GM06990 (cell line): ENCODE measurements at places on chromosomes 1 and 21.

DNA sequence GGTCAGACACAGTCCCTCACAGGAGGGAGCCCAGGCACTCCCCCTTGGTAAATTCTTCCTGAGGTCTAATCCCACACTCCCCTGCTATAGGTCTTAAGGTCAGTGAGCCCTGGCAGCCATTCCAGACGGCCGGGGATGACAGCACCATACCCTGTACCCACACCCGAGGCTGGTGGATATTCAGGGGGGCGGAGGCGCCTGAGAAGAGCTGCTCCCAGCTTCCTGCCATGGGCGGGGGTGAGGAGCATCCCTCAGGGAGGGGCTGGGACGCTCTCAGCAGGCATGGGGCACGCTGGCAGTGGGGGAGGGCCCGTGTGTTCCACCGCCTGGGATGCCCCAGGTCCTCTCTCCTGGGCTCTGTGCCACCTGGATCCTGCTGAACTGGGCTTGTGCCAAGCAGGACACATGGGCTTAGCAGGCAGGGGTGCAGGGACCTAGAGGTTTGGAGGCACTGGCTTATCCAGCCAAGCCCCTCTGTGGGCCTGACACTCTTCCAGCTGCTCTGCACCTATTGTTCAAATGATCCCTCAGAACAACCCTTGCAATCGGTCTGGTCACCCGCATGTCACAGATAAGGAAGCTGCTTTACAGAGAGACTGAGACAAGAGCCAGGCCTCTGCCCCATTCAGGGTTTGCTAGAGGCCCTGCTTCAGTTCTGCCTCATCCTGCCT, 5.7 kb upstream of the ADGRB2 start:
- DNase-seq = no peak

- DNase-seq = no peak
Observed at GRCh38 chr1:169047074-169047473, 59.4 kb upstream of the ATP1B1 start.

- DNase-seq = no peak
Observed at GRCh38 chr1:209010475-209011230, 572.9 kb upstream of the CAMK1G start.

DNA sequence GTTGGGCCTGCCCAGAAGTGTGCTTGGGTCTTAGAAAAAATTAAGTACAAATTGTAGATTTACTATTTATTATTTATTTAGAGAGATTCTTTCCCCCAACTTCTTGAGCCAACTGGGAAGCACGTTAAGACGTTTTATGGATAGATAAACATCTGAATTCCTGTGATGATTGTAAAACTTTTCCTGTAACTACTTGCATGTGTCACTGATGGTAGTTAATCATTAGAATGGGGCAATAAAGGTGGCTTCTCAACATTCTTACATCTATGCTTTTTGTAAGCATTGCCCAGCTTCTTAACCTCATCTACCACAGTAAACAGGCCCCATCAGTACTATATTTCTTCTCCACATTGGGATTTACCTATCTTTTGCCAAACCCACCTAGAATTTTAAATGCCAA, 559.8 kb downstream of the LMO4 start:
- DNase-seq = no peak

DNA sequence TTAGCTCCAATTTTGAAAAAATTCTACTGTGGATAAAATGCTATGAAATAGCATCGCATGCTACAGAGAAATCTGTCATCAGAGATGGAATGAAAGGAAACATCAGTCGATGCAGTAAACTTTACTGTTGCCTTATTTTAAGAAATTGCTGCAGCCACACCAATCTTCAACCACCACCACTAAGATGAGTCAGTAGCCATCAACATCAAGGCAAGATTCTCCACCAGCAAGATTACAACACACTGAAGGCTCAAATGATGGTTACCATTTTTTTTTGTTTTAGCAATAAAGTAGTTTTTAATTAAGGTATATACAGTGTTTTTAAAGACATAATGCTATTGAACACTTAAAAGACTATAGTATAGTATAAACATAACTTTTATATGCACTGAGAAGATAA, 95.6 kb upstream of the JUN start:
- no peak for DNase-seq

DNA sequence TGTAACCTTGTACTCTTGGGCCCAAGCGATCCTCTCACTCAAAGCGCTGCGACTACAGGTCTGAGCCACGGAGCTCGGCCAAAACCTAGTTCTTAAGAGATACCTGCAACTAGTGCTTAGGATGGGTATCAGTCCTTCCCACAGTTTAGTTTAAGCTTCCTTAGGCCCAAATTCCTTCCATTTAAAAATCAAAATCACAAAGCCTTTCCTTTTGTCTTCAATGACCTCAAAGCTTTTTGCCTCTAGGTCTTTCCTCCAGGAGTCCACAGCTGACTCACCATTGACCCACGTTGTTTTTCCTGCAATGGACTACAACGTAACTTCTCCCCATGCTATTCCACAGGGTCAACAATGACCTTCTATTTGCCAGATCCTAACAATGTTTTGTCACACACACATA, 64.0 kb downstream of the APP start:
- no peak for DNase-seq

DNA sequence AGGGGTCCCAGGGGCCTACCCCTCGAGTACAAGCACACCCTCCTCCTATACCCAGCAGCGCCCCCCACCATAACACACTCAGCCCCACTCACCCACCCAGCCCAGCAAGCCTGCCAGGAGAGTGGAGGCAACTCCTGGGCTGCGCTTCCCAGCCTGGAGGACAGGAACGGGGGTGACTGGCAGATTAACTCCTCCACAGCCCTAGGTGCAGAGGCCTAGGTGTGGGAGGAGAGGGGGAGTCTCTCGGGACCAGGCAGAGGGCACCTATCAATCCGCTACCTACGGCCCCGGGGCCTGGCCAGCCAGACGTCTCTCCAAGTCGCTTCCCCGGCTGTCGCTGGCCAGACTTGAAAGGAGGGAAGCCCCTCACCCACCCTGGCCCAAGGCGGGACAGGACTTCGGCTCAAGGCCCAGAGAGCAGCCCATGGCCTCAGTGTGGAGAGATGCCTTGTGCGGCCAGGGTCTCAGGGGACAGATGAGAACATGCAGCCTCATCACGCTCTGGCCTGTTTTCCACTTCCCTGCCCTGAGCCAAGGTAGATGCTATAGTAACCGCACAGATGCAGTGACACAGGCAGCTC, 24.9 kb downstream of the MATN1 start:
- no peak for DNase-seq

DNA sequence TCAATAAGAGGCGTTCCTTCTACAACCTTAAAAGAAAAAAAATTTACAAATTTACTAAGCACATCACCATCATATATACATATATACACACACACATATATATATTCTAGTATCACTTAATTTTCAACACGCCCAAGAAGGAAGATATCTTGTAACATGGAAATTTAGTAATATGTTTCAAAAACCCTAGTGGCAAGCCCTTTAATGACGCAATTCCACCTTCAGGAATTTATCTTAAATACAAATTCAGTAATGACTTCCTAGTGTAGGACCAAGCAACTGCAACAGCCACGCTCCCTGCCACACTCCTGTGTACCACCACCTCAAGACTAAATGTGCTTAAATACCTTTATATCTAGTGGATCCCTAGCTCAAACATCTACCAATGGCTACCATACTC, 12.5 kb downstream of the LBR start:
- DNase-seq = no peak

GRCh38 chr1:20259646-20260045, 31.0 kb upstream of the VWA5B1 start:
- no peak for DNase-seq

DNA sequence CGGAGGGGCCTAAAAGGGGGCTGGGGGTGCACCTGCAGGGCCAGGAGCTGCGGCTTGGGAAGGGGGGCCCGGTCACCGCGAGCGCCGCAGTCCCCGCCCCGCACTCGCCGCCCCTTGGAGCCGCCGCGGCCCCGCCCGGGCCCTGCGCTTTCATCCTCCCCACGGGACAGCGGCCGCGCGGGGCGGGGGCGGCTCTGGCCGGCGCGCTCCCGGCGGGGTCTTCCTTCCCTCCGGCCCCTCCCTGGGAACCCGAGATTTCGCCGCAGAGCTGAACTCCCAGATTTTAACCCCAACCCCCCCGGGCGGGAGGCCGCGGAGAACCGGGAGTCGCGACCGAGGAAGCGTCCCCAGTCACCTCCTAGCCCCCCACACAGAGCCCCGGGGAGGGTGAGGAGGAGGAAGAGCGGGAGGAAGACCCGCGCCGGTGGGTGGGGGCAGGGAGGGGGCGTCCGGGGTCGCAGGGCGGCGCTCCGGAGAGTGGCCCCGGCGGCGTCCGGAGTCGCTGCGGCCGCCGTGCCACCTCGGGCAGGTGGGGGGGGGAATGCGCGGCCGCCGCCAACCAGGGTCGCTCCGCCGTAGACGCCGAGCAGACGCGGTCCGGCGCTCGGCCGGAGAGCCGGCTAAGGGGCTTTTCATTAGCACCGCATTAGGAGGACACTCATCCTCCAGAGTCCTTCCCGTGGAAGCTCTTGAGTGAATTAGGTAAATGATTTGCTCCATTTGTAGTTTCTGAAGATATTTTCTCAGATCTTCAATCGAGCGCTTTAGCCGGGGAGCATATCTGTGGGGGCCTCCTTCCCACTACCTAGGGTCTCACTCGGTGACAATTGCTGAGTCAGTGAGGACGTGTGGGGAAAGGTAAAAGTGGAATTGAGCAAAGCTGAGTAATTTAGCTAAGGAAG, 31.6 kb upstream of the NFIA start:
- no peak for DNase-seq

DNA sequence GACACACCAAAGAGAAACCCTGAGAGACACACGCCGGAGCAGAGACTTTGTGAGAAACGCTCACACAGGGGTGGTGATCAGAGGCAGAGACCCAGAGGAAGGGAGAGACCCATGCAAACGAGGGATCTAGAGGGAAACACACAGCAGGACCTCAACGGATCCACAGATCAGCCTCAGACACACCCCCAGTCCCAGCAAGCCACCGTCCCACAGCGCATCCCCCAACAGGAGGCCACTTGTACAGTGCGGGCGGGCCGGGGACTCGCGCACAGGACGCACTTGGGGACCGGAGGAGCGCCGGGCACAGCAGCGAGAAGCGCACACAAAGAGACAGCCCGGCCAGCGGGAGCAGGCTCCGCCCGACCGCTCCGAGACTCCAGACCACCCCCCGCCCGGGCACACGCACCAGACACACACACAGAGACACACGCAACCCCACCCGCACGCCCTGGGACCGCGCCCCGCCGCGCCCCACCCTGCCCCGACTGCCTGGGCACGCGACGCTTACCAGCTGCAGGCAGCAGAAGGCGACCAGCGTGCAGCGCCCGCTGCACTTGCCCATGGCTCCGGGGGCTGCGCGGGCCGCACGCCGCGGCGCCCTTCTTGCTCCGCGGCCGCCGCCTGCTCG, 587 bp downstream of the NKAIN1 start:
- DNase-seq = no peak

- DNase-seq = no peak
Observed at GRCh38 chr1:226949401-226949800, 9.3 kb downstream of the COQ8A start.

GRCh38 chr1:35247256-35247655, 21.3 kb upstream of the ZMYM4 start:
- no peak for DNase-seq

GRCh38 chr1:216923601-216924000, 200.4 kb upstream of the ESRRG start:
- DNase-seq = no peak

DNA sequence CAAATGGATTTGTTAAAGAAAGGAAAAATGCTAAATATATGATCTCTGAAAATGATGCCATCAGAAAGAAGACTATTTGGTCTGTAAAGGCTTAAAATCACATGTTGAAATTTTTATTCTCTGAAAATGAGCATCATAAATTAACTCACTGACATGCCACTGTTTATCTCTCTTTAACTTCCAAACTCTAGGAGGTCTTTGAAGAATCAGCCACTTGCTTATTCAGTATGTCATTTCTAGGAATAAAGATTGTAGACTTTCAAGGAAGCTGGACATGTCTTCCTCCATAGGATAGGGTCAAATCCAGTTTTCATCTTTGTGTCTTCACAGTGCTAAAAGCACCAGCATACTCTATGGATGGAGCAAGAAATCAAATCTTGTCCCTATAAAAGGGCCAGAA, 147.6 kb downstream of the FMN2 start:
- no peak for DNase-seq

- DNase-seq = no peak
Observed at GRCh38 chr1:71785000-71785399, 497.3 kb downstream of the NEGR1 start.

GRCh38 chr1:168723000-168723399, 6.0 kb downstream of the DPT start:
- DNase-seq = no peak

DNA sequence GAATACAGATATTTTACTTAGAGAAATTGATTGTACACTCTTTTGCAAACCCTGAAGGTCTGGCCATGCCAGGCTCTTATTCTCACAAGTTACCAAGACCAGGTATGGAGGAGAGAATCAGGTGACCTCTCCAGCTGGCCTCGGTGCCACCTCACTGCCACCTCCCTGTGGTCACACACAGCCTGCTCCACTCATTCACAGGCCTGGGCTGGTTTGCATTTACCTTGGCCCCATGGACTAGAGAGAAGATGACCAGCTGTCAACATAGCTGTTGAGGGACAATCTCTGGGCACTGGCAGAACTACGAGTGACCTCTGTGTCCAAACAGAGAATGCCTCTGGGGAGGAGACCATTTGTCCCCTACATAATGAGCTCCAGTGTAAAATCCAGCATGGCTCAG, 291.2 kb upstream of the RUNX1 start:
- no peak for DNase-seq

- DNase-seq = no peak
Observed at GRCh38 chr1:113858418-113858817, 13.1 kb downstream of the PTPN22 start.

DNA sequence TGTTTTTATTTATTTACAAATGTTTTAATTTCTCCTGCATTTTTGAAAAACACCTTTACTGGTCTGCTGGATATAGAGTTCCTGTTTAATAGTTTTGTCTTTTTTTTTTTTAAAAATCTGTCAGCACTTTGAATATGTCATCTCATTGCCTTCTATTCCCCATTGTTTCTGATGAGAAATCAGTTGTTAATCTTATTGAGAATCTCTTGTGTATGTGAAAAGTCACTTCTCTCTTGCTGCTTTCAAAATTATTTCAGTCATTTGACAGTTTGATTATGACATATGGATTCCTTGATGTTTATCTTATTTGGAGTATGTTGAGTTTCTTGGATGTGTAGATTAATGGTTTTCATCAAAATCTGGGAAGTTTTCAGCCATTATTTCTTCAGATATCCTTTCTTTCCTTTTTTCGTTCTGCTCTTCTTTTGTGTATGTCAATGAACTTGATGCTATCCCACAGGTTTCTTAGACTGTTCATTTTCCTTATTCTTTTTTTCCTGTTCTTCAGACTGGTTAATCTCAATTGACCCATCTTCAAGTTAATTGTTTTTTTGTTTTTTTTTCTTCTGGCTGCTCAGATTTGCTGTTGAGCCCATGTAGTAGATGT, 51.2 kb upstream of the CCDC190 start:
- no peak for DNase-seq
